Stimulated activated CD4-positive, alpha-beta T cell treated with anti-CD3 and anti-CD28 coated beads, TNF-alpha, amount 100 ng/mL, for 24 hours (primary cell): ENCODE measurements at places on chromosomes 16 and 17.

DNA sequence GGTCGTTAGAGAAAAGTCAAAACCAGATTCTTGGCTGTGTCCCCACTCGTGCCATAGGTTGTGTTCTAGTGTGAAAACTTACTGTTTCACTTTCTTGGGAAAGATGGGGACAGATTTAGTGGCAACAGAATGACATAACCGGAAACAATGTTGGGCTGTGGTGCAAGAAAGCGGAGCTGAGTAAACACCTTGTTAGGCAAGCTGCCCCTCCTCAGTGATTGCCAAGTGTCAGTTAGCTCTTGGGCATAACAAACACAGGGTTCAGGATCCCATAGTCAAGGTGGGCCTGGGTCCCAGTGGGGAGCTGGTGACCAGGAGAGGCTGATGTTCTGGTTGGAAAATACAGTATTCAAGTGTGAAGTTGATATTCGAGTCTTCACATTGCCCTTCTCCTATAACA lies 15.4 kb downstream of the UBN1 start:
- no peak for DNase-seq

GRCh38 chr17:65743308-65743655 lies 181.8 kb upstream of the AXIN2 start:
- DNase-seq = no peak

DNA sequence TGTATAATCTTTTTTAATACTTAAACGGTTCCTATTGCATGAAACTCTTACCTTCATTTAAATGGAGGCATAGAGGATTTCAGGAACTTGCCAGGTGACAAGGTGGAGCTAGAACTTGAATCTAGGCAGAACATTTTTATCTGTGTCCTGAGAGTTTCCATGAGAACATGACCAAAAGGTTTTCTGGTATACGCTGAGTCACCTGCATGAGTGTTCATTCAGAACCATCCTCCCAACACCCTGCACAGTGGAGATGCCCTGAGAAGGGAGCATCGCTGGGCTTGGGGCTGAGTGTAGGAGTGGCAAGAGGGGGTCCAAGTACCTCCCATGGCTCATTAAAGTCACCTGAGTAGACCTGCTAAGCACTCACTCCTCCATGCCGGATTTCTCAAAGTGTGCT lies 169.7 kb upstream of the CACNG5 start:
- no peak for DNase-seq

GRCh38 chr17:15039366-15039765 lies 225.8 kb downstream of the PMP22 start:
- DNase-seq = no peak

DNA sequence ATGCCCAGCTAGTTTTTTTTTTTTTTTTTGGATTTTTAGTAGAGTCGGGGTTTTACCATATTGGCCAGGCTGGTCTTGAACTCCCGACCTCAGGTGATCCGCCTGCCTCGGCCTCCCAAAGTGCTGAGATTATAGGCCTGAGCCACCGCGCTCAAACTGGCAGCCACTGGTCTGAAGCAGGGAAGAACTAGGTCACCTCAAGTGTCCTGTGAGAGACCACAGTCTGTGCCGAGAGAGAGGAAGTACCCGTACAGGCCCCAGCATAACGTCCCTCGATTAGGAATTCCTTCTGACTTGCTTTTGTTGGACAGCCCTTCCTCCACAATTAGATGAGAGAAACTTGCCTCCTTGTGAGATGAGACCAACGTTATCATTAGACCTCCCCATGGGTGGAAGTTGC lies 13.7 kb upstream of the CD300E start:
- DNase-seq = no peak

GRCh38 chr17:81652906-81653771 lies 3.2 kb downstream of the PDE6G start:
- DNase-seq = no peak

- no peak for DNase-seq
Measured at GRCh38 chr16:88578446-88579313, 8.5 kb downstream of the ZC3H18 start.

- no peak for DNase-seq
Measured at GRCh38 chr17:82370471-82371332, 863 bp upstream of the UTS2R start.

- DNase-seq = no peak
Measured at GRCh38 chr17:30823421-30823820, 1.1 kb downstream of the CRLF3 start.

DNA sequence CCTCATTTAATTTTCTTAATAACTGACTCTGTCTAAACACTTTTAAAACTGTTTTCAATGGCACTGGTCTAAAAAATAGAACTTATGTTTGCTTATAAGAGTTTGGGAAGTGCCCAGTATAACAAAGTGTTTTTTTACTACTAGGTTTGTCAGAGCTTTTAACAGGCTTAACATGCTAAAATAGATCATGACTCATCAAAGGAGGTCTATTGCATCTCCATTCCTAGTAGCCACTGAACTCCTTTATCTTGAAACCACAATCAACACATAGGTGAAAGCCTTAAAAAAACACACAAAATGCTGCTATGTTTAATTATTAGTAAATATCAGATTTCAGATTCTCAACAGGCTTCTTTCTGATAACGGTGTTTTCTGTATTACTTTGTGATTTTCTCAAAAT lies 196.4 kb upstream of the KIF2B start:
- DNase-seq = no peak

GRCh38 chr16:69064764-69065313 lies 40.6 kb upstream of the HAS3 start:
- no peak for DNase-seq

DNA sequence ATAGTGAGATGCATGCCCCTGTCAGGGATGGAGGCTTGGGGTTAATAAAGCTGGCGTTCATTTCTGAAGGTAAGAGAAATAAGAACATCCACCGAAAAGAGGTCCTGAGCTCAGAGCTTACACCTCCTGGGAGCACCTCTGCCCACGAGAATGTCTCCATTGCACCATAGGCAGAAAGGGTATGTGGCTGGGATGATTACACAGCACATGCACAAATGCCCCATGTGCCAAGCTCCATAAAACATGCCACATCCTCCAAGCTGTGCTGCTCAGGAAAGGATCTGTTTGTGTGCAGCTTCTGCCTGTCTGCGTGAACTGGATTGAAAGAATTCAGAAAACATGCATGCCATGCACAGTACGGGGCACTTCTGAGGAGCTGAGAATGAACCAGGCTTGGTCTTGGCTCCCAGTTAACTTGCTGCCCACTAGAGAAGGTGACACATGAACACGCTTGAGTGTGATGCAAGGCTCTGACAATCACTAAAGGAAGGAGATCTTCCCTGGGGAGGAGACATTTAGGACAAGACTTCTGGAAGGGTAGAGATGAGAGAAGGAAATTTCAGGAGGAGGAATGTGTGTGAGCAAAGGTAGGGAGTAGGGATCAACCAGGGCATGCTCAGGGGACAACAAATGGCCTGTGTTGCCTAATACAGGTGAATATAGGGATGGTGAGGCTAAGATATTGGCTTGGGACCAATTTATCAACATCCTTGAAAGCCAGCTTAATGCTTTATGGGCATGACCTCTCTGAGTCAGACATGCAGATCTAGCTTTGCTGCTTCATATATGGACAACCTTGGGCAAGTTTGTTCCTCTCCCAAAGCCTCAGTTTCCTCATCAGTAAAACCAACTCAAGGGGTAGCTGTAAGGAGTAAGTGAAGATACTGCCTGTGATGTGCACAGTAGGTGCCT lies 32.0 kb upstream of the SMPD3 start:
- no peak for DNase-seq

DNA sequence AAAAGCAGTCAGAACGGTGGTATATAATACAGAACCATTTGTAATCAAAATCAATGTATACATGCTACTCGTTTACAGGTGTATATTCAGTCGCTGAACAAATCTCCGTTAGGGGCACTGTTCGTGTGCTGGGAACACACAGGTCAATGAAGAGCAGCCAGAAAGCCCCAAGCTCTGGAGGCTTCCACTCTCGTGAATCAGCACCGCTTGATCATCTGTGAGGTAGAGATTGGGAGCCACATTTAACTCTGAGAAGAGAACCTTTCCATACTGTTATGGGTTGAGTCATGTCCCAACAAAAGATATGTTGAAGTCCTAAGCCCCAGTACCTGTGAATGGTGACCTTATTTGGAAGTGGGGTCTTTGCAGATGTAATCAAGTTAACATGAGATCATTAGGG lies 5.4 kb upstream of the CYTH1 start:
- DNase-seq = no peak

- no peak for DNase-seq
Measured at GRCh38 chr16:68401871-68402747, 46.2 kb downstream of the SMPD3 start.

DNA sequence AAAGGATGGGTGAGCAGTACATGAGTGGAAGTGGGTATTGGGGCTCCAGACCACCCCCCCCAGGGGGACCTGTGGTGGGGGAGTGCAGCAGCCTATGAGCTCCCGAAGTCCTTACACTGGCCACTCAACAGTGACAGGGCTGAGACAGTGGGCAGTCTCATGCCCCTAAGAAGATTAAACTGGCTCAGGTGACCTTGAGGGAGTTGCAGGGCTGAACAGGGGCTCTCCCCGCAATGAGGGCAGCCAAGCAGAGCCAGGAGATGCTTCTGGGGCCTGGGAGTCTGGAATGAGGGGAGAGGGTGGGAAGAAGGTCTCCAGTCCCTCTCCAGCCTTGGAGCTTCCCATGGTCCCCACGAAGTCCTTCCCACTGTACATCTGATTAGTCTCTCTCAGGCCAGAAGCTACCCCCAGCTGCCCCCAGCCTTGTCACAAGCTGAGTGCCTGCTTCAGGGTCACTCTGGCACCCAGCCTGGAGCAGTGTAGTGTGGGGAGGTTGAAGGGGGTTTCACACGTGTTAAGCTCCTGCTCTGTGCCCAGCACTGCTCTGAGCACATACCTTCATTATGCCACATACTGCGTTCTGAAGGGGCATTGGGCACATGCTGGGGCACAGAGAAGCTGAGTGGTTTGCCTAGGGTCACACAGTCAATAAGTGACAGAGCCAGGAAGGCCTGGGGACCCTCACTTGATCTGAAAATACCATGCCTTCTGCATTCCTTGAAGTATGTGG lies 1.0 kb upstream of the CDH16 start:
- DNase-seq = no peak

DNA sequence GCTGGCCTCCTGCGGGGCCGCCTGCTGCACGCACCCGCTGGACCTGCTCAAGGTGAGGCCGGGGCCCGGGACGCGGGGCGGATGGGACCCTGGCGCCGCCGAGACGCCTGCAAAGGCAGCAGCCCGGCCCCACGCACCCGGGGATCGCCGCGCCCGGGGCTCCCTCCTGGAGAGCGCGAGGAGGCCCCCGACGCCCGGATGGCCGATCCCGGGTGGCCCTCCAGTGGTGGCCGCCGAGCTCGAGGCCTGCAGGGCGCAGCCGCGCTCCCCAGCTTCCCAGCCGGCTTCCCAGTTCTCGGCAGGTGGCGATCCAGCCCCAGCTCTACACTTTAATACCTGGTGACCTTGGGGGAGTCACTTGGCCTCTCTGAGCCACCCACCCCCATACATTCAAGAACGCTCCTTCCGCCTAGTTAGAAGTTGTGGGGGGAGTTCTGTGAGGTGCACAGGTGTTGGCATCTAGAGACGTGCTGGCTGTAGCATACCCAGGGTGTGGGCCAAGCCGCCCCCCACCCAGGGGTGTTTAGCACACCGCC lies 452 bp downstream of the SLC25A10 start:
- no peak for DNase-seq

DNA sequence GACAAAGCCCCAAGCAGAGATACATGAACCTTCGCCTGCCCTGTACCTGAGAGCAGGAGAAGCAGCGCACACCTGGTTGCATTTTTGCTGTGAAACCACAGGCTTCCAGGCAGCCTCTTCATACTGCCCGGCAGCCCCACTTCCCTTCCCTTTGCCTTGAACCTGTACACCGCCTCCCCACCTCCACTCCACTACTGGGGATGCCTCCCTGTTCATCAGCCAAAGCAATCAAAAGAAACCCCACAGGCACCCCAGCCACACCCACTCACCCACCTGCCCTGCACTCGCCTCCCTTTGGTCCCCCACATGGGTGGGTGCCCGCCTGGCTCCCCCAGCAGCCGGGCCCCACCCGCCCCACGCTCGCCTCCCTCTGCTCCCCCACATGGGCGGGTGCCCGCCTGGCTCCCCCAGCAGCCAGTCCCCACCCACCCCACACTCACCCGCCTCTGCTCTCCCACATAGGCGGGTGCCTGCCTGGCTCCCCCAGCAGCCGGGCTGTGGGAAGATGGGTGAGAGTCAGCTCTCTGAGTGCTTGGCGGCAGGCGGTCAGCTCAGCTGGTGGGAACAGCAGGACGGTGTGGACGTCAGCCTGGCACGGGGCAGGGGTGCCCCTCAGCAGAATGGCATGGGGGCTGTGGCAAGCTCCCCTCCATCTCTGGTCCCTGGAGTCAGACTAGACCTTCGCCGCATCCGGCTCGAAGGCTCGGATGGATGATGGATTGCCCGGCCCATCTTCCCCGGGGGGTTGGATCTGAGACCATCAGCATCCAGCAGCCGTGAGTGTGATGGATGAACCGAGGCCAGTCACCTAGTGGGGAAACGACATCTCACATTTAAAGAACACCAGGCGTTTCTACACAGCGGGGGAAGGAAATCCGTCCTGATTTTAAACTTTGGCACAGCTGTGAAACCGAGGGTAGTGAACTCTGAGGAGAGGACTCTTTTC lies 135.6 kb downstream of the BANP start:
- no peak for DNase-seq

DNA sequence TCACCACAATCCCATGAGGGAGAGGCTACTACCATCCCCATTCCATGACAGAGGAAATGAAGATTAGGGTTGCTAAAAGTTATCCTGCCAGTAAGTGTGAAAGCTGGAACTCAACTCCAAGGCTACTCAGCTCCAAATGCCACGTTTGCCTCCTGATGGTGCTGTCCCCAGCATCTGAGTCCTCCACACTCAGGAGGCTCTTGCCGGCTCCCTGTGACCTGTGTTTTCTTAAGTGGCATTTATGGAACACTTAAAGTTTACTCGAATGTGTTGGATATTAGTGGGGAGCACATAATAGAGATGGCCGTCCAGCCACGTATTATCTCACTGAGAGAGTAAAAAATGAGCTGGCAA lies 267.9 kb downstream of the CBLN1 start:
- DNase-seq = no peak

- no peak for DNase-seq
Measured at GRCh38 chr16:24520983-24521382, 18.4 kb upstream of the RBBP6 start.

DNA sequence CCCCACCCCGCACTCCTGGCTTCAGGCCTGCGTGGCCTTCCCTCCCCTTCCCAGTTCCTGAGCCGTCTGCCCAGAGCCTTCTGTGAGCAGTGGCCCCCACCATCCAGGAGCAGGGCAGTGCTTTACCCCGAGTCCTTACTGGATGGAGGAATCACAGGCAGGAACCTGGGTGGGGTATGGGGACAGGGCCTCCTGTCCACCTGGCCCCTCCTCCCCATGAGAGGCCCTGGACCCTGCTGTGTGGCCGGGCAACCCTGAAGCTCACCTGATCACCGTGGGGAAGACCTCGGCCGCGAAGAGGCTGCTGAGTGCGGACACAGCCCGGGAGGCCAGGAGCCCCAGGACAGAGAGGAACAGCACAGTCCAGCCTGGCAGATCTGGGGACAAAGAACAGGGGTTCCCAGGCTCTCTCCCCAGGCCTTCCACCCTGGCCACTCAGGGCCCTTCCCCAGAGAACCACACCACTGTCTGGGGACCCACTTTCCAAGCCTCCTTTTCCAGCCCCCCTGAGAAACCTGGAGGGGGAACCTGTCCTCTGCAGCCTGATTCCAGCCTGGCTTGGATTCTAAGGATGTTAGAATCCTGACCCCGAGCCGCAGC lies 3.2 kb downstream of the SLC22A31 start:
- no peak for DNase-seq

- DNase-seq = no peak
Measured at GRCh38 chr17:64024215-64024654, 3.8 kb upstream of the ICAM2 start.
